ENCODE measurements at places on chromosomes 6 and 20.
A peak's percentile ranks its signal among the peaks of the same experiment; 100 is the strongest.

- DNase-seq: no peak
Measured at GRCh38 chr6:89449193-89449592, 16.2 kb downstream of the ANKRD6 start.

- no peak for DNase-seq
Measured at GRCh38 chr20:61859767-61860166, 205.9 kb downstream of the TAF4 start.

DNA sequence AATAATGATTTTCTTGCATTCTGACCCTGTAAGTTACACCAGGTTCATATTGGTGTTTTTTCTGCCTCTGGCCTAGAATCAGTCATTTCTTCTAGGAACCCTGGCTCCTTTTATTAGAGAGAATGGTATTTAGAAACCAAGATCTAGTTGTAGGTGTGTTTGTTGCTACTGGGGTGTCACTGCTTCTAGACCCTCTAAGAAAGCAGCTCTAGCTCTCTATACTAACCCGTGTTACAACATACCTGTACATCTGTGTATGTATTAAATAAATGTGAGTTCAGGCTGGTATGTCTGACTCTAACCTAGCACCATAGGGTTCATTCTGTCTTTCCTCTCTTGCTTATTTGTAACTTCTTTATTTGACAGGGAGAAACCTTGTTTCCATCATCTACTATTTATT lies 16.8 kb downstream of the SENP6 start:
- DNase-seq: no peak

- no peak for DNase-seq
Measured at GRCh38 chr6:109662192-109662591, 28.8 kb downstream of the AK9 start.

- DNase-seq: no peak
Measured at GRCh38 chr6:30896541-30896940, 11.5 kb upstream of the GTF2H4 start.

- no peak for DNase-seq
Measured at GRCh38 chr6:14921170-14921569, 324.7 kb upstream of the JARID2 start.

GRCh38 chr20:54208548-54209176 lies 775 bp downstream of the PFDN4 start:
- no peak for DNase-seq

DNA sequence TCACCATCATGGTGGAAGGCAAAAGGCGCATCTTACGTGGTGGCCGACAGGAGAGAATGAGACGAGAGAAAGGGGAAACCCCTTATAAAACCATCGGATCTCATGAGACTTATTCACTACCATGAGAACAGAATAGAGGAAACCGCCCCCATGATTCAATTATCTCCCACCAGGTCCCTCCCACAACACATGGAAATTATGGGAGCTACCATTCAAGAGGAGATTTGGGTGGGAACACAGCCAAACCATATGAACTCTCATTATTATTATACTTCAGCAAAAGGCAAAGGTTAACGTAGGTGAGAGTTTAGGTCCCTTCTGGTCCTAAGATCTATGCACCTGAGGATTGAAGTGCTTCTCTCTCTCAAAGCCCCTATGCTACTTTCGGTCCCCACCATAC lies 2.4 kb upstream of the PFDN4 start:
- DNase-seq: no peak

- no peak for DNase-seq
Measured at GRCh38 chr6:111533087-111533784, 50.2 kb upstream of the REV3L start.

DNA sequence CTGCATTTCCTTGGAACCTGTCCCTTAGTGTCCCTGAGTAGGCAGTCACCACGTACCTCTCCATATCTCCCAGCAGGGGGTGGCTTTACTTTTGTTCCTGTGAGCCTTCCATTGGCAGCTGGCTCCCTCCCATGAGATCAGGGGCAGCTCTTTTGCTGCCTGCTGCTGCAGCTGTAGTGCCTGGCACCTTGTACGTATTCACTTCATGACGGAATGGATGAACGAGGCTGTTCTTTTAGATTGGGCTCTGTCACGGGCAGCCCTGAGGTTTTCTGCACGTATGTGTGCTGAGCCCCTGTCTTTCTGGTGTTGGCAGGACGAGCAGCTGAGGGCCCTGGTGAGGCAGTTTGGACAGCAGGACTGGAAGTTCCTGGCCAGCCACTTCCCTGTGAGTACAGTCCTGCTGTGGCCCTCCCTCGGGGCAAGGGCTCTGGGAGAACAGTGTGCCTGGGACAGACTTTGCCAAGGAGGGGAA lies 14.6 kb downstream of the MYBL2 start:
- no peak for DNase-seq

GRCh38 chr20:45419188-45420091 lies 3.5 kb downstream of the PIGT start:
- DNase-seq: peak; percentile 79

DNA sequence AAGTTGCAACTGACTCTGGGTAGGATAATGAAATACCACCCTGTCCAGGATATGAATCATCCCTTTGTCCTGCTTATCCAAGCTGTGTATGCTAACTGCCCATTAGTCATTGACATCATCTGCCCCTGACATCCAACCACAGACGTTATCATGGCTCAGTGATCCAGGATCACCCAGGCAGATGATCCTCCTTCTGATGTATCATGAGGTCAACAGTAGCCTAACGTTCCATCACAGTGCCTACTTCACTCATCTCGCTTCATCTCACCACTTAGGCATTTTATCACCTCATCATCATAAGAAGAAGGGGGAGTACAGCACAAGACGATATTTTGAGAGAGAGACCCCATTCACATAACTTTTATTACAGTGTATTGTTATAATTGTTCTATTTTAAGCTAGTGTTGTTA lies 13.4 kb upstream of the BTN3A2 start:
- DNase-seq: no peak

DNA sequence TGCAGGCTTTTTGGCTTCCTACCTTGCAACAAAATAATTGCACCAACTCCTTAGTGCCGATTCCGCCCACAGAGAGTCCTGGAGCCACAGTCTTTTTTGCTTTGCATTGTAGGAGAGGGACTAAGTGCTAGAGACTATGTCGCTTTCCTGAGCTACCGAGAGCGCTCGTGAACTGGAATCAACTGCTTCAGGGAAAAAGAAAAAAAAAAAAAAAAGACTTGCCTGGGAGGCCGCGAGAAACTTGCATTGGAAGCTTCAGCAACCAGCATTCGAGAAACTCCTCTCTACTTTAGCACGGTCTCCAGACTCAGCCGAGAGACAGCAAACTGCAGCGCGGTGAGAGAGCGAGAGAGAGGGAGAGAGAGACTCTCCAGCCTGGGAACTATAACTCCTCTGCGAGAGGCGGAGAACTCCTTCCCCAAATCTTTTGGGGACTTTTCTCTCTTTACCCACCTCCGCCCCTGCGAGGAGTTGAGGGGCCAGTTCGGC lies 420 bp downstream of the SOX4 start:
- peak; percentile 28 for DNase-seq

- DNase-seq: no peak
Measured at GRCh38 chr6:18920701-18921100, 533.6 kb downstream of the RNF144B start.

GRCh38 chr20:53736122-53736756 lies 142.6 kb upstream of the ZNF217 start:
- no peak for DNase-seq

DNA sequence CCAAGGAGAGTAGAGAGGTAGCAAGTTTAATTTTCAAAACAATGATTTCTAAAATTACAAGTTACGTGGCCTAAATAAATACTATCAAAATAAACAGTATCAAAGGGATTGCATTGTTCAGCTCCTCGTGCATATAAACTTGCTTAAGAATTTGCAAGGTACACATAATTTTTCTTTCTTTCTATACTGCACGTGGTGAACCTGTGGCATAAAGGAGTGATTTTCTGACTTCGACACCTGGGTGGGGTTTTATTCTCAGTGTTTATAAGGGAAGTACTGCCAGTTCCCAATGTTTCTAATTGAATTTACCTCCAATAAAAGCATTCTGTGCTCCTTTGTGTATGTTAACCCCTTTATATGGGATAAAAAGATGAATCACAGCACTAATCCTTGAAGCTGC lies 50.1 kb upstream of the C20orf144 start:
- DNase-seq: no peak

- no peak for DNase-seq
Measured at GRCh38 chr6:144546807-144547206, 261.7 kb downstream of the UTRN start.

DNA sequence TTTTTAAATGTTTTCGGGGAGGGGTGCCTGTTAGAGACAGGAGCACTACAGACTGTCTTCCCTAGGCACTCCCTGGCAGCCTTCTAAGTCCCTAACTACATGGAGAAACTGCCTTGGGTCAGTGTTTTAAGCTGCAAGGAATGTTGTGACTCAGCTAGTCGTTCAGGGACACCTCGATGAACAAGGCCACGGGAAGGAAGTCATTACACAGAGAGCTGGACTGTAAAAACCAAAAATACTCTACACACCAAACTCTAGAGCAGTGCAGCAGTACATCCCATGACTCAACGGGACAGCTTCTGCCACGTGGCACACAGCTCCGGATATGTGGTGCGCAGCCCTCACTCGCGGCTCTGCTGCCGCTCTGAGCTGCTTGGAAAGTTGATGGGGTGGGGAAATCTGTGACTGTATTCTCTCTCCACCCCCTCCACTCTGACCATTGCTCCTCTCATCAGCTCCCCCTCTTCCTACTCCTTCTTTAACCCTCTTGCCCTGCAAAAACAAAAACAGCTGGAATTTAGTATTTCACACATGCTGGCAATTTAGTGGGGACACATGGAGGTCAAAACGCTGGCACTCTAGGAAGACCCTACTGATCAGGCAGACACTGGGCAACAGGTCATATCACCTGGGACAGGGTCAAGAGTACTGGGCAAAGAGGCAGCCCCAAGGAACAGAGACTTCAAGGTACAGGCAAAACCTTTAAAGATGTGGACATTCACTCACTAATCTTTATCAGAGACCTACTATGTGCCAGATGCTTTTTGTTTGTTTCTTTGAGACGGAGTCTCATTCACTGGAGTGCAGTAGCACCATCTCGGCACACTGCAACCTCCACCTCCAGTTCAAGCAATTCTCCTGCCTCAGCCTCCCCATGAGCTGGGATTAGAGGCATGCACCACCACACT lies 10.9 kb upstream of the LPIN3 start:
- DNase-seq: no peak

- DNase-seq: peak; percentile 62
Measured at GRCh38 chr20:19885939-19886660, 128.0 kb downstream of the RIN2 start.

DNA sequence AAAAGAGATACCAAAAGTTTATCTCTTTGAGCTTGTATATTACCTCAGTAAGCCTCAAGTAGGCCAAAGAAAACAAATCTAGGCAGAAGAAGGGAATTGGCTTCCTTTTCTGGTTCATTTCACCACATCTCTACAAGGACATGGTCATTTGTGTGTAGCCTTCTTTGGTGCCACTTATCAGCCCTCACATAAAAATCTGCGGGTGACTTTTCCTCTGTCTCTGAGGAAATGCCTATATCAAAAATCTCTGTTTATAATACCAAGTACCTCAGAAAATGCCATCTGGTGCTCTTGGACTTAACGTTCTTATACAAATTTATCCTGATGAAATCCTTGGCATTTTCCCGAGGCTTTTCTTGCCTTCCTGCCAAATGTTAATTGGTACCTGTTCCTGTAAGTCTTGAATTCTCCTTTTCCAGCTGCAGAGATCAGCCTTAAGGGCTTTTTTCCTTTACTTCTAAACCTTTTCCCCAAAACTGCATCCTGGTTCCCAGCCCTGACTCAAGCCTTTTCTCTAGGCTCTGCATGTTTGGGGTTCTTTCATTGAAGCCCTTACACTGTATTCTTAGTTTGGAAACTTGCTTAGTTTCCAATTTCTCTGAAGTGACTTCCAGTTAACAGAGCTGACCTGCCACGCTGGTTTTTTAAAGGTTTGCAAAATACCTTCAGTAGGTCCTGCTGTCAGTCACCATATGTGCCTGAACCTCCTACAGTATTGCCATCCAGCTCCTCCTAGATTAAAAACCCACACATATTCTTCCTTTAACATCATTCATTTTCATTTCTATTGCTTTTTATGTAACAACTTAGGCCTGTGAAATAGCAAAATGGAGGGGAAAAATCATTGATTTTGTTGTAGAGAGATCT lies 191.2 kb upstream of the PREP start:
- DNase-seq: no peak

- no peak for DNase-seq
Measured at GRCh38 chr20:32588040-32588439, 2.9 kb upstream of the NOL4L start.

DNA sequence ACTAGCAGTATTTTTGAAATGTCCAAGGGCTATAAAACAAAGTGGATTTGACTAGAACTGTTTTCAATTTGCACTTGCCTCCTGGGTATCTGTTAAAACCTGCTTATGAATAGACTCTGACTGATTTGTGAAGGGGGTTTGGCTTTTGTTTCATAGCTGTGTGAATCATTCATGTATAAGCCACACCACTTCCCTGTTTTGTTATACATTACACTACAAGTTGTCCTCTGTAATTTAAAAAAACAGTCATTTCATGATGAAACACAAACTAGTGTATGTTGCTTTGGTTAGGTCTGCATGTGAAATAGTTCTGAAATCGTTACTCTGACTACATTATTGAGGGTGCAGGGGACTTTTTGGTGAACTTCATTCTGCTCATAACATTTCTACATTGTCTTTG lies 121.7 kb downstream of the NKAIN2 start:
- DNase-seq: no peak

- no peak for DNase-seq
Measured at GRCh38 chr6:156925718-156926607, 148.8 kb downstream of the ARID1B start.

DNA sequence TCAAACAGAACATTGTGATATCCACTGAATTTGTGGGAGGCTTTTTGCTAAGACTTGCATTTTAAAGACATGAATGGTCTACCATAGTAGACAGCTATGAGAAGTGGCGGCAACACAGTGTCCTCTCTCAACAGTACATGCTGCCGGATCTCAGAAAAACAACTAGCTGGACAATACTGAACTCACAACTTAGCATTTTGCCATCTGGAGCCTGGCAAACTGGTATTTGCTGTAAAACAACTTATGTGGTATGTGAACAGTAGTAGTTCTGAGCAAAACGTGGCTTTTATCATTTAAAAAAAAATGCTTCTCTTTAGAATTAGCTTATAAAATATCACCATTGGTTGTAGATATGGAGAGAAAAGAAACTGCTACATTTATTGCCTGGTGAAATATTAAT lies 3.3 kb upstream of the PXDC1 start:
- DNase-seq: no peak

DNA sequence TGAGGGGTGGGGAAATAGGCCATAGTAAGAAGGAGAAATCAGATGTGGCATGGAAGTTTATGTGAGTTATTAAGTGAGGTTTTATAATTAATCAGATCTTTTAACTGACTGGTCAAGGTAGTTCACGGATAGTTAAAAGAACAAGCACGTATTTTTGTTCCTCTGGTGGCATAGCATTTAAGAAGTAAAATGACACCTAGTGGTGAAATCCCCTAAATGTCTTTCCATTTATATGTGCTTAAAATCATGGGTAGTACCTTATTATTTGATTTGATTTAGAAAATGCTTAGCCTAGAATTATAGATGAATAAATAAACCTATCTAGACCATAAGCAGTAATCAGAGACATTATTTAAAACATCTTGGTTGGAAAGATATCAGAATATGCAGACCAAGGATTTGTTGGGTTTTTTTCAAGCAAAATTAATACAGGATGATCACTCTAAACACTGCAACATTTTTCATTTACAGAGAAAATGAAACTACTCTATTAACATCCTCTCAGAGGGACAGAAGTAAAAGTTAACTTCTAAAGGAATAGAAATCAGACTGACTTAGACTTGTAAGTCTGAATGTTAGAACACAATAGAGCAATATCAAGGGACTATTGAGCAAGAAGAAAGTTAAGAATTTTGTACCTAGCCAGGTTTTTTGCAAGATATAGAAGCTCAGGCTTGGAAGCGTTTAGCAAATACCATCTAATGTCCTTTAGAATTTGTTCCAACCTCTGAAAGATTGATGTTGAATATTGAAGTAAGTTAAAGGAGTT lies 81.1 kb downstream of the STXBP5 start:
- DNase-seq: no peak
